ENCODE measurements at places on chromosomes 5 and 9.

- DNase-seq, result no peak
Observed at GRCh38 chr9:6978591-6978990, 220.8 kb downstream of the KDM4C start.

DNA sequence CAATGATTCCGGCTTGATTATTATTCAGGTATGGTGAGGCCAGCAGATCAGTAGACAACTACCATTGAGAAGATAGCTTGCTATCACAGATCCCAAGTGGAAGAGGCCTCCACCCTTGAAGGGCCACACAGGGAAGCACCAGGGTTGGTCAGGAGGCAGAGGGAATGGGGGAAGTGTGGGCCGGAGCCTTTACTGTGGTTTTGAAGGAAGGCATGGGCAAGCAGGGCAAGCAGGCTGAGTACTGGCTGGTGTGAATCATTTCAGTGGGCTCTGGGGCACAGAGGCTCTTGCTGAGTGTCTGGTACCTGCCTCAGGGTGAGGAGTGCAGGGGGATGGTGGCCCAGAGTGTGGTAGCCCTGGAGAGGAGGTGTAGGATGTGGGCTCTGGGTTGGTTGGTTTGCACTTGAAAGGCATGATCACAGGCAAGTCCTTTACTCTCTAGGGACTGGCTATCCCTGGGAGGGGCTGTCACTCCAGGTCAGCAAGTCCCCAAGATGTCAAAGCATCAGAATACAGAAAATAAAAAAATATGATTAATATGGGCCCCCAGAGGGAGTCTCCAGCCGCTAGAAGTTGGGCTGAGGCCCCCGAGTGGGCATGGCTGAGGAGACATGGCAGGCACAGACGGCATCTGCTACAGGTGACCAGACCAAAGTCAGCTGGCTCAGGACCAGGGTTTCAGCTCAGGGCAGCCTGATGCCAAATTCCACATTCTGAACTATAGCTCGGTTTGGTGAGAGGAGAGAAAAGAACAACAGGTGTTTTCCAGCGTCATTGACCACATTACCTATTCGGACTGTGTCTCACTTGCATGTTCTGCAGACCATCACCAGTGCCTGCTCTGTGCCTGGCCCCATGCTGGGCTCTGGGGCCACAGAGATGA, 9.7 kb upstream of the SUSD3 start:
- no peak for DNase-seq

GRCh38 chr5:150661821-150662596, 958 bp downstream of the MYOZ3 start:
- no peak for DNase-seq

GRCh38 chr5:133930061-133930812, 38.2 kb downstream of the C5orf15 start:
- DNase-seq, result peak; percentile 49

DNA sequence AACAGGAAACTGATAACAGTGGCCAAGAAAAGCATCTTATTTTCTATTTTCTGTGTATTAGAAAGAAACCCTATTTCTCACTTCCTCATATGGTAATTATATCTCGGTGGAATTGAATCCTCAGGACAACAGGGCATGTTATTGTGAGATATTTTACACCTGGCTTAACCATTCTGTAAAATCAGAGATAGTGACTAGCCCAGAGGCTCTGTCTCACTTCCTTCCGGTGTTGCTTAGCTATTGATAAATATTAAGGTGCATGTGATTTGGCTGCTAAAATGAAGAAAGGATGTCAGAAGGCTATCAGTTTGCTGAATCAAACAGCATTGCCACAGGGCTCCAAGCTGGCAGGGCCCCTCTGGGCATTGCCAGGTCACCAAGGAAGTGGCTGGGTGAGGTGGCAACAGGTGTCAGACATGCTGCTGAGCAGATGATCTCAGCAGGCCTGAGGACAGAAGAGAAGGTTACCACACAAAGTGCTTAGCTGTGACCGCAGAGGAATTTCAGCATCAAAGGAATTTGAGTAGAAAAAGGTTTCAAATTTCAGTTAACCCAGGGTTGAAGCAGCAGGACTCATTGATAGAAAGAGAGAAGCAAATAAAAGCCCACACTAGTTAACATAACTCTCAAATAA, 330.7 kb downstream of the PDE4D start:
- DNase-seq, result peak; percentile 76

GRCh38 chr5:151534350-151534749, 56.8 kb downstream of the FAT2 start:
- DNase-seq, result no peak

- peak; percentile 83 for DNase-seq
Observed at GRCh38 chr5:125484272-125484741, 737.9 kb upstream of the ZNF608 start.

DNA sequence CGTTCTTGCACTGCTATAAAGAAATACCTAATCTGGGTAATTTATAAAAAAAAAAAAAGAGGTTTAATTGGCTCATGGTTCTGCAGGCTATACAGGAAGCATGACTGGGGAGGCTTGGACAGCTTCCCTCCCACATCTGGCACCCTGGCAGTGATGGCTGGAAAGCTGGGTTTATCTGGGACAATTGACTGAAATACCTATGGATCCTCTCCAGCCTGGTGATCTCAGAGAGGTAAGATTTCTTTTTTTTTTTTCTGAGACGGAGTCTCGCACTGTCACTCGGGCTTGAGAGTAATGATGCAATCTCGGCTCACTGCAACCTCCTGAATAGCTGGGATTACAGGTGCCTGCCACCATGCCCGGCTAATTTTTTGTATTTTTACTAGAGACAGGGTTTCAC, 22.7 kb upstream of the UGCG start:
- no peak for DNase-seq

DNA sequence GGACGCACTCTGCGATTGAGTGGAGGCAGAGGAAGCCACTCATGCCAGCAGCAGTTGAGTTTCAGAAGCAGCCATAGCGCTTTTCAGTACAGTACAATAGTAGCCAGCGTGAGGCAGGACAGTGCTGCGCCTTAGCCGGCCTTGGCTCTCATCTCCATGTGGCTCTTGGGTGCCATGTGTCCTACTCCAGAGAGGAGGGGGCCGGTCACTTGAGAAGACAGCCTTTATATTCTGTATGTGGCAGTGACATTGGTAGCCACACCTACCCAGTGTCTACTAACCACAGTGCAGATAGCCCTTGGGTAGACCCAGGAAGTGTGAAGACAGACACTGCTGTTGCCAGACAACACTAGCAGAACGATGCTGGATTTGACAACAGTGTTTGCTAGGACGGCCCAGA, 42.3 kb downstream of the FAM78A start:
- DNase-seq, result no peak

- DNase-seq, result peak; percentile 63
Observed at GRCh38 chr9:16612627-16613026, 257.8 kb downstream of the BNC2 start.

DNA sequence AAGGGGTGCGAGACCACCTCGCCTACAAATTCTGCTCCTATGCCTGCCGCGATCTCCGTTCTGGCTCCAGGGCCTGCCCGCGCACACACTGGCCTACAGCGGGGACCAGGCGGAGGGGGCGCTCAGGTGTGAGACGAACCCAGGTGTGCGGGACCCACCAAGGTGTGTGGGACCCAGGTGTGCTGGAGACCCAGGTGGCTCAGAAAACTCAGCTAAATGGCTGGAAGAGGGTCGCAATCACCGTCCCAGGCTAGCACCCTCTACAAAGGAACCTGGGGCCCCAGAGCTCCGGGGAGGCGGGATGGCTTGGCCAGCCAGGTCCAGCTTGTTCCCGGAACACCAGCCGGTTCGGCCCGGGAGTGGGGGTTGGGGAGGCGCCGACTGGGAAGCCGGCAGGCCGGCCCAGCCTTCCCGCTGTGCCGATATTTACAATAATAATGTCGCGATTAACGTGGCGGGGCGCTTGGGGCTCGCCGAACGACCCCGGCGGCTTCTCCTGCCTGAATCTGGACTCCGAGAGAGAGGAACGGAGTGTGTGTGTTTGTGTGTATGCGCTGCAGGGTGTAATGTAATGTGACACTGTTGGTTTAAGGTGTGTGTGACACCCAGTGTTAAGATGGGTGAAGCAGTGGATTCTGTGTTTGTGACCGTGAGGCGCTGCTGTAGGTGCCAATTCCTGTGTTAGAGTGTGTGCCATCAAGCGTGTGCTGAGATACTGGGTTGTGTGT, 1.4 kb downstream of the PCDH1 start:
- no peak for DNase-seq

GRCh38 chr9:112051812-112052211, 123.3 kb downstream of the SUSD1 start:
- no peak for DNase-seq

DNA sequence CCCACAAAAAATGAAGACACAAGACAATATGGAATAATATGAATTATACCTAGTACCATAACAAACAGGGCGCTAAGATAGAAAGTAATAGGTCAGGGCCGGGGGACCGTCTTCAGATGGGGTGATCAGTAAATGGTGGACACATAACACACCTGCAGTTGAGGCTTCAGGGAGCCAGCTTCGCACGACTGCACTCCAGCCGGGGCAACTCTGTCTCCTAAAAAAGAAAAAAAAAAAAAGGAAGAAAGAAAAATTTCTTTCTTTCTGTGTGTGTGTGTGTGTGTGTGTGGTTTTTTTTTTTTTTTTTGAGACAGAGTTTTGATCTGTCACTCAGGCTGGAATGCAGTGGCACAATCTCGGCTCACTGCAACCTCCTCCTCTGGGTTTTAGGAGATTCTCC, 75.0 kb upstream of the HSPA9 start:
- DNase-seq, result no peak

DNA sequence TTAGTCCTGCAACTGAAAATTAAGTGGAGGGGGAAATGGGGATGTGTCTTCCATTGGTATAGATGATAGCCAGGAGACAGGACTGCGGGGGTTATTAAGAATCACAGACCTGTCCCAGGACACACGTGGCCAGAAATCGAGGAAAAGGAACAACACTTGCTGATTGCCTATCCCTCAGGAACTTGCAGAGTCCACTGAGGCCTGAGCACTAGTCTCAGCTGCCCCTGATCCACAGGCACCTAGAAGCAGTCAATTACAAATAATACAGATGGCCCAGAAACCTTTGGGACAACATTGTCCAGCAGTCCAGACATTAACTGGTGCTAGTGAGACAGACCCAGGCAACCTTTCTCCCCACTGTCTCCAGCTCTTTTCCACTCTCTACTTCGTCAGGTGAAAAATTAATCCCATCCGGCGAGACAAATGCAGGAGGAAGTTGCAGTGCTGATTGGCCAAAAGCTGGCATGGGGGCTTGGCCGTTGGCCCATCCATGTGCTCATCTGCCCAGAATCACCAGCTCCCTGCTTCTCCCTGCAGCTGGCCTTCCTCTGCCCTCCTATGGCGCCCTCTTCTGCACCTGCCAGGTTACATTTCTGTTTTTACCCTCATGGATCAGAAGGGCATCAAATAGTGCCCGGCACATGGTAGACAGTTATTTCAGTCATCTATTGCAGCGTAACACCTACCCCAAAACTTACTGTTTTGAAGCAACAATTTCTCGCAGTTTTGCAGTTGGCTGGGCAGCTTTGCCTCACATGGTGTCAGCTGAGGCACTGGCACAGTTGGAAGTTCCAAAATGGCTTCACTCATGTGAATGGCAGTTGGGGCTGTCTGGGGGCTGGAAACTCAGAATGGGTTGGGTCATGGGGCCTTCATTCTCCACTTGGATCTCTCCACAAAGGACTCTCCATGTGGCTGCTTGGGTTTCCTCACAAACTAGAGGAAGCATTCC, 3.6 kb upstream of the B4GALT1 start:
- DNase-seq, result peak; percentile 46

DNA sequence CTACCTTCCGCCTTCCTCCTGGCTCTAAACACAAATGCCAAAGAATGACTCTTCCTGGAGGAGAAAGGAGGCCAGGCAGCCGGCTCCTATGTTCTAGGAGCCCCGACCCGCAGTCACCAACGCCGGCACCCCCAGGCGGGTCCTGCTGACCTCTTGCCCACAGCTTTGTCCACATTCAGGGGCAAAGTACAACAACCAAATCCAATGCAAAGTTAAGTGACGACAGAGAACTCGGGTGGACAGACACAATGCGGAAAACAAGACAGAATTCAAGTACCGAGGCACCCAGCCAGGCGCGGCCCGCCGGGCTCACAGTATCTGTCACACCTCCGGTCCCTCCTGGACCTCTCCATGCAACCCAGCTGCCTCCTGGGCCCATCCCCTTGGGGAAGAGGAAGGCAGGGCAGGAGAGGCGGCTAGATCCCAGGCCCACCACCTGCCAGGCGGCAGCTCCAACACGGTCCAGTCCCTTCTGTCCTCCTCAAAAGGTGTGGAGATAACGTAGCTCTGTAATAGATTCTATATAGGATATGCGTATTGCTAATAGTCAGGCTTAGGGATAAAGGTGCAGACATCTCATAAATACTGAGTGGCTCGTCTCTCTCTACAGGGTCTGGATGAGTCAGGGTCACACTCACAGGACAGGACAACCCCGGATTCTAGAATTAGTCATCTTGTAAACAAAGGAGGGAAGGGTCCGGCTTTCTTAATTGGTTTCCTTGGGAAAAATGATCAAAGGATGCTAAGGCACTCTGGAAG, 46.9 kb upstream of the UBAC1 start:
- peak; percentile 80 for DNase-seq

GRCh38 chr5:13659391-13659790, 285.1 kb downstream of the DNAH5 start:
- peak; percentile 34 for DNase-seq

DNA sequence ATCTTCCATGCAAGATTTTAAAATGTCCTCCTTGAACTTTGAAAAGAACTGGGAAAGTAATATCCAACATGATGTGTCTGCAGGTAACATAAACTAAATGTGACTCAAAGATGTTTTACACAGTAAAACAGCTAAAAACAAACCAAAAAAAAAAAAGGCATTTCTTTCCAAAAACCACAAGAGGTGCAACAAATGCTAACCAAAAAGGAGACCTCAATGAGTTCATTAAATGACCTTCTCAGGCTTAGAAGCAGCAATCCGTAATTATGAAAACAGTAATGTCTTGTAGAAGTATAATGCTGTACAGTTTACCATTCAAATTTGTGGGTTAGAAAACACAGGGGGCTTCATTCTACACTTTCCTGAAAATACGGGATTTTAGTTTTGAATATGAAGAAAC, 2.5 kb downstream of the RNF145 start:
- no peak for DNase-seq

- DNase-seq, result no peak
Observed at GRCh38 chr5:173298213-173298926, 29.8 kb downstream of the STC2 start.

GRCh38 chr5:58317808-58318207, 142.1 kb downstream of the PLK2 start:
- DNase-seq, result peak; percentile 34

- DNase-seq, result peak; percentile 28
Observed at GRCh38 chr5:154421868-154422267, 23.9 kb upstream of the SAP30L start.
